ENCODE measurements at places on chromosomes 1 and 21.
A peak's percentile ranks its signal among the peaks of the same experiment; 100 is the strongest.

DNA sequence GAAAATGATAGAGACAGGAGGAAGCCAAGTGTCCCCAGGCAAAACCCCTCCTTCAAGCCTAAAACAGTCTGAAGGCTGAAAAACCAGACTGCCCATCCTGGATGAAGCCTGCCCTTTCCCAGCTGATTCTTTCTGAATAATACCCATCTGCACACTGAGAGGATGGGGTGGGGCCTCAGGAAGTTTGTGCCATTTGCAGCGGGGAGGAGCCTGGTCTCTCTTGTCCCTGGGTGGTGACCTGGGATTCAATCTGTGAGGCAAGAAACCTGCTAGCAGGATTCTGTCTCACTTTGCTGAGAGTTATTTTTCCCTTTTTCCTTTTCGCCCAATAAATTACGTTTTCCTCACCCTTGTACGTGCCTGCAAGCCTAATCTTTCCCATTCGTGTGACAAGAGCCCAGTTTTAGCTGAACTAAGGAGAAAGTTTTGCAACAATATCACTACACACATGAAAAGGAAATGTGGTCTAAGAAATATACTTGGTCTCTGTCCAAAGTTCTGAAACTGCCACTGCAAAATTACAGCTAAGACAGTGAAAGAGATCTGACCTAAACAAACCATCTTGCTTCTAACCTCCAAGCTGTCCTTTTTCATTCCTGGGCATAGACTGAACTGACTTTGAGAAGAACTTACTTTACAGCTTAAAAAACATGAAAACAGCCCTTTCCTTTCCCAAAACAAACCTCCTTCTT, 105.0 kb downstream of the COP1 start:
- DNase-seq: no peak

GRCh38 chr1:164638492-164639202, 79.7 kb downstream of the PBX1 start:
- DNase-seq: no peak

DNA sequence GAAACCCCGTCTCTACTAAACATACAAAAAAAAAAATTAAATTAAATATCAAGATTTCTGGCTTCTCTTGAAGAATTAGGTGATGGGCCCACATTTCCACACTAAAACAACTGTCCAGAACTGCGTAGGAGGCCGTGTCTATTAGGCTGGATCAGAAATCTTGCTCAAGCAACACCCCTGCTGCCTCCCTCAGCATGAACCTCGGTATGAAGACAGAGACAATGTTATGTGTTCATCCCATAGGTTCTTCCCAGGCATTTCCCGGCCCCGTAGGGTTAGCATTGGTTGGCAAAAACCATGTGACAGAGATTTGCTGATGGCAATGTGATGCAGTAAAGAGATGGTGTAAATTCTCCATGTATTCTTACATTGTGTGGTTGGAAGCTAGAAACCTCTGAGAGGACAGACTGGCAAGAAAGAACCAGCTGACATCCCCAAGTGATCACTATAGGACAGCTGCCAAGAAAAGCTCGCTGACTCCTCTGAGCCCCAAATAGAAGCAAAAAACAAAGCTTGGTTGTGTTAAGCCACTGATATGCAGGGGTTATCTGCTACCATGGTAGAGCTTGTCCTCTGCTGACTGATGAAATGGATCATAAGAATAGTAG, 34.5 kb downstream of the EBNA1BP2 start:
- DNase-seq: no peak

DNA sequence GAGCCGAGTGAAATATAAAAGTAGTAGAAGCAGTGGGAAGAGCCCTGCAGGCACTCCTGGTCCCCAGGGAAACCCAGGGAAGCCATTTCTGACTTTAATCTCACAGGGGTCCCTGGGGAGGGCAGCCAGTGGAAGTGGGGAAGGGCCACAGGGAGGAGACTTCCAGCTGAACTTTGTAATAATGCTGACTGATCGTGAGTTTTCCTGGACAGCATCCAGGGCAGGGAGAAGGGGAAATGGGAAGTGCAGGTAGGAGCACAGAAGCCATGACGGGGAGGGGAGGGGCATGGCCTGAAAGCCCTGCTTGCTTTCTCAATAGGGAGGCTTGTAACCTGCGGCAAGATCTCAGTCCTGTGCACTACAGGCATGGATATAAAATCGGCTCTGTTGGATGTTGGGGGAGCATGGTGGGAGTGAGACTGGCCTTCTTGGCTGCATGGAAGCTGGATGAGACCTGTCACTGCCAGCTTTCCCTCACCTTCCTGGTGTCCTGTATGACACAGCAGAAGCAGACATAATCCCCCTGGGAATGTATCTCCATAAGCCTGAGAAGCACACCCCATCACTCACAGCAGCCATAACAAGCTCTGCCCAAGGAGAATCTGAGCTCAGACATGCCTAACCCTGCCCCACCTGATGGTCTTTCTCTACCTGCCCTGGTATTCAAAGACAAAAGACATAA, 15.1 kb upstream of the MX1 start:
- no peak for DNase-seq

- no peak for DNase-seq
These were observed 8.4 kb upstream of the HTR6 start for GRCh38 chr1:19656134-19656779.

- DNase-seq: no peak
These were observed 404.5 kb upstream of the ADAMTS5 start for GRCh38 chr21:27371115-27371974.

- no peak for DNase-seq
These were observed 20.4 kb upstream of the SUMO3 start for GRCh38 chr21:44838039-44838895.

DNA sequence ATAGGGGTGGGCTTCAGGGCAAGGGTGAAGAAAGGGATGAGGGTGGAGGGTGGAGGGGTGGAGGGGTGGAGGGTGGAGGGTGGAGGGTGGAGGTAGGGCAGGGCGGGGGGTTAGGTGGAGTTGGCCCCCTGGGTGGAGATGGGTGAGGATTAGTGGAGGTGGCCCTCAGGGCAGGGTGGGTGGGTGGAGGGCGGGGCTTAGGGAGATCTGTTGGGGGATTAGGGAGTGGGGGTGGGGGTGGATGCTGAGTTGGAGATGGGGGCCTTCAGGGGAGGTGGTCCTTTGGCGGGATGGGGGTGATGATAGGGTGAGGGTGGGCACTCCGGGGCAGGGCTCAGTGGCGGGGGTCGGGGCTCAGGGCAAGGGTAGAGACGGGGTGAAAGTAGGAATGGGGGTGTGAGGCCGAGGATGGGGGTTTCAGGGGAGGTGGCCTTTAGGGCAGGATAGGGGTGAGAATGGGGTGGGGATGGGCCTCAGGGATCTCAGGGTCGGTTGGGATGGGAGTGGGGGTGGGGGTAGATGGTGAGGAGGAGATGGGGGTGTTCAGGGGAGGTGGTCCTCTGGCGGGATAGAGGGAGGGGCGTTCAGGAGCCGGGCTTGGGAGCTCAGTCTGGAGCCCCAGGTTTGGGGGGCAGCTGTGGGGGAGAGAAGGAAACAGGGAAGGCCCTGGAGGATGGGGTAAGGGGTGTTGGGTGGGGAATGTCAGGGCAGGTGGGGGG, 800 bp upstream of the DNMT3L start:
- DNase-seq: no peak

DNA sequence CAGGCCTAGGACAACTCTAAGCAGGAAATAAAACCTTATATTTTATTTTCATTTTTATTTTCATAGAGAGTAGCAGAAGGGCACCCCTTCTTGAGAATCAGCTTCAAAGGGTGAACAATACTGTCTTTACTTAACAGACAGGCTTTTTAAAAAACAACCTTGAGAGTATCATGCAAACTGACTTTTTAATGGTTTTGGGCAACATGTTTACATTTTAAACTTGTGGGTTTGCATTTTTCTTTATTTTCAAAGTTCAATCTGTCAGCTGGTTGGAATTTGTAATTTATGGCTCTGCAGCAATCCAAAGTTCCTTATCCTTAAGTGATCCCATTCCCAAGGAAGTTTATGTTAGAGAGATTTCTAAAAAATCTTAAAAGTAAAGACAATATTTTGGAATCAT, 392.3 kb upstream of the ADAMTS5 start:
- no peak for DNase-seq

DNA sequence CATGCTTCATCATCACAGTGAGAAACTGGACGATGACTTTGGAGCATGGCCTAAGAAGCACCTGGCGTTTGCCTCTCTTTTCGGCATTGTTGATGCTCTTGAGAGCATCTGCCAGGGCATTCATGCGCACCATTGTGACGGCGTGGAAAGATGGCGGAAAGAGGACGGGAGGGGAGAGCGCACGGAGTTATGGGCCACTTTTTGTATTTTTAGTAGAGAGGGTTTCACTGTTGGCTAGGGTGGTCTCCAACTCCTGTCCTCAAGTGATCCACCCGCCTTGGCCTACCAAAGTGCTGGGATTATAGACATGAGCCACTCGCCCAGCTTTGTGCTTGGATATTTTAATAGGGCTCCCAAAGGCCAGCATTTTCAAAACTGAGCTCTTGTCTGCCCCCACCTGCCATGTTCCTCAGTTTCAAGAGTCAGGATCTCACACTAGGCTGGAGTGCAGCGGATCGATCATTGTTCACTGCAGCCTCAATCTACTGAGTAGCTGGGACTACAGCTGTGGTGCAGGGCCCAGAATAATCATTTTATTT, 5.3 kb downstream of the RPS8 start:
- DNase-seq: no peak

DNA sequence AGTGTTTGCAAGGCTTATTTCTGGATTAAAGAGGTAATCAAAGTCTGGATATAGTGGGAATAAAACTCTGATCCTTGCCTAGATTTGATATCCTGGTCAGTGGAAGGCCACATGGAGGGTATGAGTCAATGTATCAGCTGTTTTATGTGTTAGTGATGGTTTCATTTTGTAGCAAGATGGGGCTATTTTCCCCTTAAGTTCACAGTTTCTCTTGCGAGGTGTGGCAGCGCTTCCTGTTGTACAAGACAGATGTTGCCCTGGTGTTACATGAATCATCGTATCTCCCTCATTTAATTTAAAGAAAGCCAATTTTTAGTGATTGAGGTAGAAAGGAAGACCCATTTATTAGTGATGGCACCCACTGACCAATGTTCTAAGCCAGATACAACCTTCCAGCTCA, 220.2 kb downstream of the DUSP10 start:
- no peak for DNase-seq

- DNase-seq: no peak
These were observed 9.1 kb downstream of the IBA57 start for GRCh38 chr1:228174482-228175315.

DNA sequence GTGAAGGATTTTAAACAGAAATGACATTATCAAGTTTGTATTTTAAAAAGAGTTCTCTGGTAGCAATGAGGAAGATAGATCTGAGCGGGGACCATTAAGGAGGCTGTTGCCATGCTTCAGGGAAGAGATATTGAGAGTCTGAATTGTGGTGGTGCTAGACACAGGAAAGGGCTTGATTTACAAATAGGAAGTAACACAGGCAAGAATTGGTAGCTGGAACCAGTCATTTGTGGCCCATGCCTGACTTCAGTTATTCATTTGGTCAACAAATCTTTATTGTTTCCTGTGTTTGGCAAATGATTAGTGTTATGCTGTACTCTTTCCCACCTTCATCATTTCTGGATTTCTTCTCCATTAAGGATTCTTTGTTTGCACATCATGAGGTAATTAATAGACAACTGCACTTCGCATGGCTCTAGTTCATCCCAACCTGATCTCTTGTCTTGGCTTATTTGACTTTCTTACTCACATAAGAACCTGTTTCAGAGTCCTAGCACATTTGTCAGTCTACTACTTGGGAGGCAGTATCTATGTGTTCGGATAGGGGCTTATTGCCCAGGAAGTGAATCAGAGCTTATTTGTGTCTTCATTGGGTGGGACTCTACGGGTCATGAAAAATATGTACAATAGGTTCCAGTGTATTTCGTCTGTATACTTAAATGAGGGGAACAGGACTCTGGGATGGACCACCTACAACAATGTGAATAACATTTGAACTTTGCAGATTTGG, 32.3 kb downstream of the EEIG2 start:
- DNase-seq: no peak

DNA sequence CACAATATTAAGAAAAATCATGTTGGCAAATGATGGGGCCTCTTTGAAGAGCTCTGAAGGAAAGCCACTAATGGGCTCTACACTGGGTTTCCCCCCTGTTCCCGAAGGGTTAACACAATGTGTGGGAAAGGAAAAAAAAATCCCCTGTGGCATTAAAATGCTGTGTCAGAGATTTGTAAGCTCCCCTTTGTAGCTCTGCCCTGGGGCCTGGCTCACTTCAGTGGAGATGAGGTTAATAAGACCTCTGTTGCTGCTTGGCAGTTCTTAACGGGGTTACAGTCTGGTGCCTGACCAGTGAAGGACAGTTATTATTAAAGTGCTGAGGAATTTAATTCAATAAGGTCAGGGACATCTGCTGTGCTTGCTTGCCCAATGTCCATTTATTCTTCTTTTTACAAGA, 129.7 kb upstream of the UBE2U start:
- DNase-seq: no peak

DNA sequence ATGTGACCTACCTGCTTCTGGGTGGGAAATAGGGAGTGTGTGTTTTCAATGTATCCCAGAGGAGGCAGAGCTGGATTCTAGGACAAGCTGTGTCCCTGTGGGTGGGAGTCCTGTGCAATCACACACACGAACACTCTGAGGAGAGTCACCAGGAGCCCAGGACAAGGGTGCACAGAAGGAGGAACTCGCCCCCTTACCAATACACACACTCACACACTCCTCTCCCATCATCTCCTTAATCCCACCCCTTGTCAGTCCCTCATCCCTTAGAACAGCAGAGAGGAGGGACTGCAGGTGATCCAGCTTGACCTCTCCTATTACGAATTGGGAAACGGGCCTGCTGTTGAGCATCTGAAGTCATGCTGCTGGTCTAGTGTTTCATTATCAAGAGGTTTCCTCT, 8.5 kb upstream of the MYBPHL start:
- DNase-seq: no peak

- DNase-seq: no peak
These were observed at the start of gene RGS18 for GRCh38 chr1:192158181-192158580. RGS18 (plus strand) TSS chr1:192158462; CDS start chr1:192158638, 176 bp downstream.

- DNase-seq: peak; percentile 35
These were observed 3.2 kb downstream of the SH2D5 start for GRCh38 chr1:20729155-20729931.

DNA sequence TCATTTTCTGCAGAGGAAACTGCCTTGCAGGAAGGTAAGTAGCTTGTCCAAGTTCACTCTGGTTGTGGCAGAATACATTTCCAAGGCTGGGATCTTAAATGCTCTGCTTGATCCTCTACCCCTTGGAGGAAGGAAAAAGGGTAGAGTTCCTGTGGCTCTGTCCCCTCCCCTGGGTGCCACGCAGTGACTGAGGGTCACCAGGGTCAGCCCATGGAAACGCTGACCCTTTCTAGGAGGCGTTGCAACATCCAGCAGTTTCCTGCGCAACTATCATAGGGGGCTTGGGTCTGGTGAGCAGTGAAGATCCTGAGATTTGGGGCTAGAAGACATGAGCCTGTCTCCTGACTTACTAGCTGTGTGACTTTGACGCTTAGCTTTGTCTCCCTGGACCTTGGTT, 29.4 kb upstream of the EPS8L3 start:
- no peak for DNase-seq

GRCh38 chr1:38953433-38953860, 11.8 kb upstream of the RHBDL2 start:
- no peak for DNase-seq

- no peak for DNase-seq
These were observed 556.6 kb downstream of the OMA1 start for GRCh38 chr1:57989877-57990276.

- no peak for DNase-seq
These were observed 16.7 kb downstream of the STYXL2 start for GRCh38 chr1:167110586-167110985.

All from NCI-H1105 (cell line).